ENCODE measurements at places on chromosomes 6 and 20. TPM values are rescaled to one million over a fixed set of nuclear protein-coding genes. Genes with fewer than 3 reads are reported as not detected.

ARFGEF3 gene
- polyA plus RNA-seq = 0.15 TPM

TMEM244 gene
- not detected for polyA plus RNA-seq

SYNCRIP gene
- polyA plus RNA-seq = 34.2 TPM

SLPI gene
- 1,481 TPM for polyA plus RNA-seq

HLA-A gene
- polyA plus RNA-seq = 259 TPM

PSMB9 gene
- polyA plus RNA-seq = 14.5 TPM

NRSN2 gene
- 6.1 TPM for polyA plus RNA-seq

TOP1 gene
- polyA plus RNA-seq = 25.7 TPM

HLA-DRB5 gene
- polyA plus RNA-seq = 0.08 TPM

KCNK5 gene
- polyA plus RNA-seq = 2.7 TPM

Data from esophagus (tissue), 2 donors.